ENCODE measurements at places on chromosomes 4 and X.

DNA sequence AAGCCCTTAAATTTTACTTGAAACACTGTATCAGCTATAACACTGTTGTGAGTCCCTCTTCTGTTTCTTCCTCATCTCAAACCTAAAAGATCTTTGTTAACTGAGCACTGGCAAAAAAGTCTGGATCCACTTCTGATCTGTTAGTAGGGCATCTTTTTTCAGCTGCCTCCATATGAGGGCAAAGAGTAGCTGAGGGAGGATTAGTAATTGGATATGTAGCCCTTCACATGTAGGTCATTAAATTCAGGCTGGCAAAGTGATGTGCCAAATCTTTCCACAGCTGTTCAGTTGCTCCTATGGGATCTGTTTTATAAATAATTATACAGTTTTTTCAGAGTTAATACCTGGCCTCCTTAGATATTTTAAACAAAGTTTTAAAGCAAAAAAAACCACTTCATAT is 1.1 kb upstream of the TRMT10A start:
- no peak for DNase-seq

- DNase-seq: no peak
These were observed 14.8 kb downstream of the ADGRA3 start for GRCh38 chr4:22500831-22501714.

DNA sequence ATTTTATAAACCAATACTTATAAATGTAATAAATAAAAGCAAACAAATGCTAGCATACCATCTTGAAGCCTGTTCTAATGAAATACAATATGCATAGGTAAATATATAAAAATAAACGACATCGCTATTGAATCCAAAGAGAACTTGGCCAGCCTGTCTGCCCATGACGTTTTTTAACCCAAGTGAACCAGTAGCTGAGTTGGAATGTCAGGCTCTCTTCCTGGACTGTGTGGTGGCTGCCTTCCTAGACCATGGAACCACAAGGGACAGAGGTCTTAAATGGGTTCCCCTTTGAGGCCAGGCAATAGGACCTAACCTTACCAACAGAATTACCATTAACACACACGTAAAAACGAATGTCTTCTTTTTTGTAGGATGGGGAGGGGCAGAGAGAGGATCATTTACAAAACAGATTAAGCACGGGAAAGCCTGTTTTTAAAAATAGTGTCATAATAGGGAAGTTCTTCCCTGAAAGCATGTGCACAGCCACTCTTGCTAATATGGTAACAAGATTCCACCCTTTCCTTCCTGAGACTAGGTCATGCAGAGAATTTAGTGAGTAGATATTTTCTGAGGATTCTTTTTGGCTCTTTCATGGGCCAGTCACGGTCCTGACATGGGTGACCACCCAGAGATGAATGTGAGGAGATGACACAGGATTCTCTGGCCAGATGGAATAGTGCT is 69.4 kb upstream of the ACSL1 start:
- no peak for DNase-seq

GRCh38 chrX:125826080-125826479 is 340.0 kb downstream of the DCAF12L2 start:
- no peak for DNase-seq

DNA sequence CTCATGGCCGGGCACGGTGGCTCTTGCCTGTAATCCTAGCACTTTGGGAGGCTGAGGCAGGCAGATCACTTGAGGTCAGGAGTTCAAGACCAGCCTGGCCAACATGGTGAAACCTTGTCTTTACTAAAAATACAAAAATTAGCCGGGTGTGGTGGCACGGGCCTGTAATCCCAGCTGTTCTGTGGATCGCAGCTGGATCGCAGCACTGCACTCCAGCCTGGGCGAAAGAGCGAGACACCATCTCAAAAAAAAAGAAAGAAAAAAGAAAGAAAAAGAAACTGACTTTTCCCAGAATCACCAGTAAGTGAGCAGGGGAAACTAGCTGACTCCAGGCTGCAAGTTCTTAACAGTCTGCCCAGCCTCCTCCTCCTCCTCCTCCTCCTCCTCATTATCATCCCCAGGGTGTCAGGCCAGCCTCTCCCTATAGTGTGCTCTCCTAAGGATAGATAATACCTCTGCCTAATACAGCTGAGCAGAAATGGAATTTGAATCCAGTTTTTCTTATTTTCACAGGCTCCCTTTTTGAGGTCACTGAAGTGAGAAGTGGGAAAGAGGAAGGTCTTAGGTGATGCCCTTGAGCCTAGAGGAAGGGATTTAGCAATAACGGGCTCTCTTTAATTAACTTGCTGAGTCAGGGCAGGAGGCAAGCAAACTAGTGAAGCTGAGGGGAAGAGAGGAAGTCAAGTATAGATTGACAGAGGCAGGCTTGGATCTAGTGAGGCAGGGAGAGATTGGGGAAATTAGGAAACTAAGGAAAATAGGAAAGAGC is 11.8 kb upstream of the ELF2 start:
- no peak for DNase-seq

- DNase-seq: no peak
These were observed 169.6 kb downstream of the GASK1B start for GRCh38 chr4:158003212-158003611.

GRCh38 chr4:8770518-8771257 is 101.0 kb downstream of the HMX1 start:
- no peak for DNase-seq

GRCh38 chr4:28357990-28358389 is 1497.3 kb downstream of the STIM2 start:
- DNase-seq: no peak

GRCh38 chr4:24513718-24514117 is 70.6 kb downstream of the DHX15 start:
- no peak for DNase-seq

DNA sequence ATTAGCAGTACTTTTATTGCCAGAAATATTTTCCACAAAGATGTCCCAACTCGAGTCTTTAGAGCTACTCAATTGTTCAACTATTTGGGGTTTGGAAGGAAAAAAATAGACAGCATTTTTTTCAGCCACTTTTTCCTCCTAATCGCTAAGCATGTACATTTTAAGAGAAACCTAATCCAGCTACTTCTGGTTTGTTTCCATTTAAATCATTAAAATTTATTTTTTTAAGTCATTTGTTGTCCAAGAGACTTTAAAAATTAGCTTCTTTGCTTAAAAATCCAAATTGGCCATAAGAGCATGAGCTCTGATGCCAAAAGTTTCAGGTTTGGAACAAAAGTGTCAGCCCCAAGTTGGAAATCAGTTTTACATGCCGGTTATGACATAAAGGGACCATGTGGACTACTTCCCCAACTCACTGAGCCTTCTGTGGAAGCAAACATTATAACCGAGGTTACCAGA is 186.3 kb upstream of the INTU start:
- DNase-seq: no peak

- DNase-seq: no peak
These were observed 221.2 kb upstream of the MID1 start for GRCh38 chrX:10841579-10841978.

GRCh38 chr4:138181287-138181686 is 60.9 kb downstream of the SLC7A11 start:
- no peak for DNase-seq

- no peak for DNase-seq
These were observed 7.1 kb downstream of the ATP5ME start for GRCh38 chr4:666822-667544.

DNA sequence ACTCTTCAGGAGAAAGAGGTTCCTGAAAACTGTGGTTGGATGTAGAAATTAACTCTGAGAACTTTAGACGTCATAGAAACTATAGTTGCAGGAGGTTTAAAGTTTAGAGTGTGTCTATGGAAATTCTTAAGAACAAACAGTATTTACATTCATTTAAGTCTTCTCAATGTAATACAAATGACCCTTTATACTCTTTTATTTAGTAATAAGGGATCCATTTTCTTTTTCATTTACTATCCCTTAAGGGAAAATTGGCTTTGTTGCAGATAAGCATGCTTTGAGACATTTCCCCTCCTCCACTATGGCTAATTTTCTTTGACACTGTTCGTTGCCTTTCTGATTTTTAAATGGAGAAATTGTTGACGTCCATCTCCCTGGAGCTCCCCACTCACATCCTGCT is 96.4 kb downstream of the POLA1 start:
- no peak for DNase-seq

GRCh38 chrX:95764972-95765451 is 919.6 kb upstream of the DIAPH2 start:
- DNase-seq: no peak

- no peak for DNase-seq
These were observed 854 bp downstream of the RNF113A start for GRCh38 chrX:119870626-119871131.

GRCh38 chrX:9876201-9876600 is 90.0 kb downstream of the SHROOM2 start:
- no peak for DNase-seq

GRCh38 chr4:121574618-121575017 is 122.2 kb downstream of the ANXA5 start:
- no peak for DNase-seq

DNA sequence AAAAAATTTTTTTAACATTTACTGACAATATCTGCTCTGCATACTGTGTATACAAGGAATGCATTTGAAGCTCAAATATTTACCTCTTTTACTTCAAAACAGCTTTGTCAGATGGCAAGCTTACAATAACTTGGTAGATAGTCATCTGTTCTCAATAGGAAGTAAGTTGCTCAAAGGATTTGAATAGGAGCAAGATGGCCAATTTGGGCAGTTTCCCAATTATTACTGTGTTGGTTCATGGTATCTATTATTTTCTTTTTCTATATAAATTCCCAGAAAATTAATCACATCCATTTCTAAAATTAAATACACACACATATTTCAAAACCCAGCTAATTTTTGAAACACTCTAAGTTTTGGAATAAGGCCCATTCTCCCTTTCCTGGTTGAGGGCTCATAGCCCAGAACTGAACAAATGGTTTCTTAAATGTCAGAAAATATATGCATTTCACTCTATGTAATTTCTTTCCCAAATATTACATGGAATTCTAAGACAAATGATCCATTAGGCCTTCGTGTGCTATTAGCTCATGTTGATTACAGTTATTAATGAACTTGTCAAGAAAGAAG is 60.2 kb upstream of the BLTP1 start:
- no peak for DNase-seq

- DNase-seq: no peak
These were observed 51.0 kb downstream of the AGA start for GRCh38 chr4:177391287-177391686.

DNA sequence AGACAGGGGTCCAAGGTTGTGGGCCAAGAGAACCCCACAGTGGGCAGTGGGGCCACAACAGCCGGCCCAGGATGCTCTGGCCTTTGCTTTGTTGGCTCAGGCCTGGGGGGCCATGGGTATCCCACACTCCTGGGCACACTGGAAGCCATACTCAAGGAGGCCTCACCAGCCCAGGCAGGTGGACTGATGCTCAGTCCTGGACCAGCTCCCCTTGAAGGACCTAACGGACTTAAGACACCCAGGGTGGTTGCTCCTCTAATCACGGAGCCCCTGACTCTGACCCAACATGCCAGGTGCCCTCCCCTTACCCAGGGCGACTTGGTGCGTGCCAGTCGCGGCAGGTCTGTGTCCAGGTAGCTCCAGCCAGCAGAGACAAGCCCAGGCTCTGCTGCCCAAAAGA is 50.8 kb downstream of the ZFYVE28 start:
- no peak for DNase-seq

- DNase-seq: no peak
These were observed 22.5 kb downstream of the NFXL1 start for GRCh38 chr4:47891928-47892327.

GRCh38 chr4:48490012-48490679 is at the start of gene ZAR1:
TSS of gene ZAR1 (plus strand) at chr4:48490252. CDS start at chr4:48490292, 40 bp downstream.
- DNase-seq: no peak

GRCh38 chr4:186227744-186228513 is 622 bp downstream of the KLKB1 start:
- no peak for DNase-seq

DNA sequence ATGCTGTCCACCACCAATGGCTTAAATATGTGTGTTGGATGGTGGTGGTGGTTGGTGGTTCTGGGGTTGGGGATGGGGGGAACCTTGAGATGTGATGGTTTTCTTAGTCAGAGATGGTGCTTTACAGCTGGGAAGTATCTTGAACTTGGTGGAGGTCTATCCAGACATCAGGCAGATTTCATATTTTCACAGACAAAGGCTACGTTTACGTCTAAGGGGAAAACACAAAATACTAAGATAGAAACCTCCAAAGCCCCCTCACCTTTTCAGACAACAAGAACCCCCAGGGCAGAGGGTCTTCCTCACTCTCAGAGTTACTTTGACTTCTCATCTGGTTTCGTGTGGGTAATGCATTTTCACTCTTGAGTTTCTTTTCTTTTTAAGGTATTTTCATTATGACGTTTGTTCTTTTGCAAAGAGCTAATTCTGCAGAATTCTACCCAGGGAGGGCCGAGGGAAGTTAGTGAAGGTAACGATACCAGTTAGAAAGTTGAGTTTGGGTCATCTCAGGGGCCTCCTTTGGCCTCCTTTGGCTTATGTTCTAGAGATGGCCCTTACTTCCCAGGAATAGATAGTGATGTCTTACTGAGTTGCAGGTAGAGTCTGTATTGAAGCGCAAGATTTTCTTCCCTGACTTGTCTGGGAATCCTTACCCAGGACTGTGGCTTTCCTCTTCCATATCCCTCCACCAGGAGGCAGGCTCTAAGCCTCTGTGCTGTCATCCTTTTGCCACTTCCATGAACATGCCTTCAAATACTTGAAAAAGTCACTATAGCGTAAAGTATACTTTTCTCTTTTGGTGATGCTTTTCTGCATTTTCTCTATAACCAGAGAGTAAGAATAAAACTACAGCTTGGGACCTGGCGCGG is 31.9 kb downstream of the RHOH start:
- no peak for DNase-seq

DNA sequence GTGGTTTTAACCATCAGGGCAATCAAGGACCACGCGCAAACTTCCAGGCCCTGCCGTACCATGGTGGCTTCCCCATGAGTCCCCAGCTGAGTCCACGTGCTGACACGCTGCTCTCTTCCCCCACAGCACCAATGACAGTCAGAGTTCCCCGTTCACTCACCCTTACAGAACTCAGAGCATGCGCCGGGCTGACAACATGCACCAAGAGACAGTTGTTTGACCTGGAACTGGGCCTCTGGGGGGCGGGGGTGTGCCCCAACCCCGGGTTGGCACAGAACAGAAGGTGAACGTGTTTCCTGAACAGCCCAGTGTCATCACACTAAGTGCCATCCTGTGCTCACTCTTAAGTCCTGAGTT is 29.4 kb downstream of the IRF2 start:
- DNase-seq: no peak

DNA sequence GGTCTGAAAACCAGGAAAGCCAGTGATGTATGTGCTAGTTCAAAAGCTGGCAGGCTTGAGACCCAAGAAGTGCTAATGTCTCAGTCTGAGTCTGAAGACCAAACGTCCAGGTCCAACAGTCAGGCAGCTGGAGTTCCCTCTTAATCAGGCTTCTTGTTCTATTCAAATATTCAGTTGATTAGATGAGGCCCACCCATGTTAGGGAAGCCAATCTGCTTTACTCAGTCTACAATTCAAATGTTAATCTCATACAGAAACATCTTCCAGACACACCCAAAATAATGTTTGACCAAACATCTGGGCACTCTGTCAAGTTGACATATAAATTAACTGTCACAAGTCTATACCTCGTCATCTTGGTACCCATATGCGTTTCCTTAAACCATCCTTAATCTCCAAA is 72.4 kb upstream of the IL2 start:
- DNase-seq: no peak
